CD4-positive, alpha-beta T cell treated with Interferon gamma for 1 hour (primary cell): ENCODE measurements at places on chromosomes 11 and 22.

DNA sequence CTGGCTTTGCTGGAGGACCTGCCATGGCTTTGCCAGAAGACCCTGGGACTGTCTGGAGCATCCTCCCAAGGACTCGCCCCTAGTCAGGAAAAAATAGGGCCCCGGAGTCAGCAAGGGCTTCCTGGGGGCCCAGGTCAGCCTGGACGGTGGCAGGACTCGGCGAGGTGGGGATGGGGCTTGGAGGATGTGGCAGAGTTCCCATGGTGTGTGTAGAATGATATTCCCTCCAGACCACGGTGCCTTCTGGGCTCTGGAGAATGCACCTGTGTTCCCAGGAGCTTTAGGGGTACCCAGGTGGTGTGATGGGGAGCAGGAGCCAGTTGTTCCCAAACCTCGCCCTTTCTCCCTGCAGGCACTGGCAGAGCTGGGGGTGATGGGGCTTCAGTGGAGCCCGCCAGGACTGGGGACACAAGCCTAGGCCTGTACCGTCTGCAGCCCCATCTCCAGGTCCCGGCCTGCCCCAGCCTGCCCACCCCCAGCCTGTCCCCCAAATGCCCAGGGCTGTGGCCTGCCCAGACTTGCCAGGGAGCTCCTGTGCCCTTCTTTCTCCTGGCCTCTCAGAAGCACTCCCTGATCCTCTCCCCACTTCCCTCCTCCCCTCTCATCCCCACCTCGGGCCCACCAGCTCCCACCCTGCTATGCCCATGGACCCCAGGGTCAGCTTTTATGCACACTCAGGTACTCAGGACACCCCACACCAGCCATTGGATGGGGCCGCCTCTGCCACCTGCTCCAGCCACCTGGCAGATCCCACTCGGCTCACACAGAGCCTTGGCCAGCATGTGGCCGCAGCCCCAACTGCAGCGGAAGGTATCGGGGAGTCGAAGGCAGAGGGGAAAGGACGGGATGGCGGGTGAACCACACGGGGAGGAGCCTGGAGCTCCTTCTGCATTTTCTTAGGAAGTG lies 82.1 kb downstream of the CDKN1C start:
- no peak for DNase-seq

DNA sequence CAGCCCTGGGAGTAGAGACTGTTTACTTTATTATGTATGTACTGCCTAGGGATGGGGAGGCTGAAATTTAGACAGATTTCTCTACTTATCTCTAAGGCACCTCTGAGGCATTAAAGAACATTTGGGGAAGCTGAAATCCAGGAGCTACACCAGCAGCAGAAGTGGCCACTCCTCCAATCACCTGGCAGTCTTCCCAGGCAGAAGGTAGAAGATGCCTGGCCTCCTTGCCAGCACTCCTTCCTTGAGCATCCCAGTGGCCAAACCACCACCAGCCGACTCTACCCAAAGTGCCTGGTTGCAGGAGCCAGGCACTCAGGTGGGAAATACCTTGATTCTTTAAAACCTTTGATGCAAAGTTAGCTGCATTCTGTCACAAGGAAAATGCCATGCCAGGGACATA lies 1.9 kb upstream of the FAT3 start:
- no peak for DNase-seq

GRCh38 chr11:119706029-119706428 lies 23.0 kb downstream of the NECTIN1 start:
- DNase-seq: no peak

DNA sequence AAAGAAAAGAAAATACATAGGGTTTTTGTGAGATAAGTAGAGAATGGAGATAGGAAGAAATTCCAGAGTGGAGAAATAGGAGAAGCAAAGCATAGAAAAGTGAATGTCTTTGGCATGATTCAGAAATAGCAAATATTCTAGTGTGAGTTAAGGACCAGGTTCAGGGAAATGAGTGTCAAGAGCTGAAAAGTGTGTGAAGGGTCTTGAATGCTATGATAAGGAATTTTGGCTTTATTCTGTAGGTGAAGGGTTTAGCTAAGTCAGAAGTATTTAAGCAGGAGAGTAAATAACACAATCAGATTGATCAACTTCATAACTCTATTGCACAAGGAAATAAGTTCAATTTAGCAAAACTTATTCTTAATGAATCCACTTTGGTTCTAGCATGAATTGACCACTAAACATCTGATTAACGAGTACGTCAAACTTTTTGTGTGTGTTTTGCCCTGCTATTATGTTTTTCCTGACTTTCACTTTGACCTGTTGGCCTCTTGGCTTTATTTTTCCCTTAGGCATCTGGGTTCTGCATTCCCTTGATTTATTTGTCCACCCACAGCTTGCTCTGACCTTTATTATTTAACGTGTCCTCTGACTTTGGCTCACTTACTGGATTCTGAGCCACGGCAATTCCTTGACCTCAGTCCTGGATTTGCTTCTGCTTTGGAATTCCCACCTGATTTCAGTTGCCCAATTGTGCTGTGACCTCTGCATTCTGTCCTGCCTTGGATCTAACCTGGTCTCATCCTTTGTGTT lies 11.9 kb upstream of the TMEM218 start:
- DNase-seq: no peak

- no peak for DNase-seq
Observed at GRCh38 chr22:20624161-20624616, 116.8 kb downstream of the MED15 start.

DNA sequence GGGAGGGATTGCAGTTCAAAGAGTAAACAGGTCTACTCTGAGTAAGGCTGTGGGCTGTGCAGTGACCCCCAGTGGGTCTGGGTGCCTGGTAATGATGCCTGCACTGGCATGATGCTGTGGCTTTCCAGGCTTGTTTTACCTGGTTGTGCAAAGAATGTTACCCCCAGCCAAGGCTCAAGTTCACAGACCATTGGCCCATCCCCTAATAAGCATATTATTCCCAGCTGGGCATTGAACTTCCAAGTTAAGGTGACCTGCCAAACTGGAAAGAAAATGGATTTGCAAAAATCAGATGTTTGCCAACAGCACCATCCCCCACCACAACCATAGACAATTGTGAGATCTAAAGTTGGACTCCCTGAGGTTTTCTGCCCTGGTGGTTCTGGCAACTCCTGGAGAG lies 7.9 kb upstream of the EHF start:
- DNase-seq: no peak

DNA sequence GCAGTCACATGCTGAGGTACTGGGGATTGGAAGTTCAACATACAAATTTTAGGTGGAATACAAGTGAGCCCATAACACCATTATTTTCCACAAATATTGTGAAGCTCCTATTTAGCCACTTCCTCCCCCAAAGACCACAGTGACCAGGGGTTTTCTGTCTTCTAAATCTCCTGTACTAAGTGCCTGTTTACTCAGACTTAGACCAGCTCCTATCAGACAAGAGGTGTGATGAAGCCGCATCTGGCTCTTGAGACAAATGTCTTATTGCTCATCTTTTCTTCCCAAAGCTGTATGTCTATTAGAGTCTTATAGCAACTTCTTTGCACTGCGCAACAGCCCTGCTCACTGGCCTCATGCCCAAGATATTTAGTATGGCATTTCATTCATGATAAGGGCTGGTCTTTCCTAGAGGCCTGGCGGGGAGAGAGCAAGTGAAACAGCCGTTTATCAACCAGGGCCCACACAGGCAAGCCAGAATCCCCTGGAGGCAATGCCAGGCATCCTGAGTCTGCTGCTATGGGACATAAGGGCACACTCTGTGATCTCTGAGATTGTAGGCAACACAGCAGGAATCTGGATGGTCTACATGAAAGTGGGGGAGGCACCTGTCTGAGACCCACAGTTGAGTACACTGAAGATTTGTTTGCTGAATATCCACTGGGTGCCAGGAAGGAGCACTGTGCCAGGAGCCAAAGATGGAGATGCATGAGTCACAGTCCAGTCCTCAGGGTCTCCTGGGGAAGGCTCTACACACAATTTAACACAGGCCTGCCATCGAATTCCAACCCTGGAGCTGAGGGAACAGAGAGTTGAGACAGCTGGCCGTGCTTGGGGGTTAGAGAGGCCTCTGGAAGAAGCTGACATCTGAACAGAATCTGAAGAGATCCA lies 78.5 kb upstream of the NCAM1 start:
- DNase-seq: no peak

DNA sequence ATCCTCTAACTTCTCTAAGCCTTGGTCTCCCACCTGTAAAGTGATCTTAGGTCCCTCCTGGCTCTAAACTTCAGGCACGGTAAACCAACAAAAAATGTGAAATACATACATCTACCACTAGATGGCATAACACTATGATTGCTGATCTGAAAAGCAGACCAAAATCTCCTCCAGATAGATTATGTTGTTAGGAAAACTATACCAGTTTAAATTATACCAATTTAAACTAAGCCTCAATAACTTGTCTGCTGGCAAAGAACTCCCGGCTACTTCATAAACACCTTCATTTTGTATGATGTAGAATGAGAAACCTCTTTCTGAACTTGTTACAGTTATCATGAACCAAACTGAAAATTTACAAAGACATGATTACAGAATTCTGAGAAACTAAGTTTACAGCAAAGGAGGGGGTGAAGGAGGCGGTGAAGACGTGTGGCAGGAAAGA lies 85.9 kb downstream of the SBF2 start:
- no peak for DNase-seq

DNA sequence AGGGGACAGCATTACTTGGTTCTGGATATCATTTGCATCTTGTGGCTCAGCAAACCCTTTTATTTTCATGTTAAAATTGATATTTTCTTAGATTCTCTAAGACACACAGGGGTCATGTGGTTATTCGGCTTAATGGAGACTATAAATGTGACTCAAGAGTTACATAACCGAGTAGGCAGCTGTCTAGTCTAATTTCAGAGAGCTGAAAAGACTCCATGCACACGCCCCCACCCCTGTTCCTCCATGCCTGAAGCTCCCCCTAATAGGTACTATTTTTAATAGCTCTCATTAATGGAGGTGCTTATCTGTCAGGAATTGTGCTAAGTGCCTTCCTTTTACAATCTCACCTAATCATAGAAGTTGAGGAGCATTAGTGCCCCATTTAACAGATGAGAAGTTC lies 189.2 kb upstream of the ARHGAP20 start:
- no peak for DNase-seq

DNA sequence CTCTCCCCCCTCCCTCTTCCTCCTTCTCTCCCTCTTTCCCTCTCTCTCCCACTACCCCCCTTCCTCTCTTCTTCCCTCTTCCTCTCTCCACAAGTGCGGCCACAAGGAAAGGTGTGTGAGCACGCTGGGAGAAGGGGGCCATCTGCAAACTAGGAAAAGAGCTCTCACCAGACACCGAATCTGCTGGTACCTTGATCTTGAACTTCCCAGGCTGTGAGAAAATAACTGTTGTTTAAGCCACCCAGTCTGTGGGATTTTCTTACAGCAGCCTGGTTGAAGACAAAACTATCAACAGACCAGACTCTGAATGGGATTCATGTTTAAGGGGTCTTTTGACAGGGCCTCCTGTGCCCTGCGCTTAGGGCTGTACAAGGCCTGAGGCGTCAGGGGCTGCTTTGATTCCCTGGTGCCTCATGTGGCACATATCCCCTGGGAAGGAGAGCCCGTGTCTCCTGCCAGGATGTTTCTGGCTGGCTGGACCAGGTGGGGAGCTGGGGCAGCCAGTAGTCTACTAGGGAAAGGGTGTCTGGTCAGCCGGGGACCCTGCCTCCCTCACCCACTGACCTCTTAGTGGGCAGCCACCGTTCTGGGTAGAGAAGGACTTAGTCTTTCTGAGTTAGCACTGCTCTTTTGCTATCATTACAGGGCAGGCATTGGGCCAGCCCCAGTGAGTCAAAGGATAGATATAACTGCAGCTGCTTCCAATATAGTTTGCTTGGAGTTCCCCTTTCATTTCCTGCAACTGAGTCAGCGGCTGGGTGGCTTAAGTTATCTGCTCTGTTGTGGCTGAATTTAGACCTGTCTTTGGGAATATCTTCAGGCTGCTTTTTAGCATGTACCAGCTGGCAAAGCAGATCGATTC lies 6.2 kb downstream of the PANX1 start:
- DNase-seq: no peak

GRCh38 chr11:96393753-96394348 lies 4.0 kb downstream of the JRKL start:
- DNase-seq: no peak

DNA sequence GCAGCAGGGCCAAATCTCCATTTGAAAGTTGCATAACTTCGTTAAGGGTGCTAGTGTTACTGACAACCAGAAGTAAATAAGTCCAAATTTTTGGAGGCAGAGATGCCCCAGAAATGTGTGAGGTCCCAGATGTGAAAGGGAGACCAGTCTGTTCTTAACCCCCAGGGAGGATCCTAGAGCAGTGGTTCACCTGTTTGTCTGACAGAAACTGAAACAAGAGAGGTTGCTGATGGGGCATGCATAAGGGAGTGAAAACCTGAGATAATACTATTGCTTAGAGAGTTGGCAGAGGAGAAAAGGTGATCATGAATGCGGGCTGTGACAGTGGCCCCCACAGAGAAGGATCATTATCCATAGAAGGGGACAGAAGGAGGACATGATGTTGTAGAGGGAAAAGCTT lies 3.8 kb downstream of the CBLIF start:
- no peak for DNase-seq

DNA sequence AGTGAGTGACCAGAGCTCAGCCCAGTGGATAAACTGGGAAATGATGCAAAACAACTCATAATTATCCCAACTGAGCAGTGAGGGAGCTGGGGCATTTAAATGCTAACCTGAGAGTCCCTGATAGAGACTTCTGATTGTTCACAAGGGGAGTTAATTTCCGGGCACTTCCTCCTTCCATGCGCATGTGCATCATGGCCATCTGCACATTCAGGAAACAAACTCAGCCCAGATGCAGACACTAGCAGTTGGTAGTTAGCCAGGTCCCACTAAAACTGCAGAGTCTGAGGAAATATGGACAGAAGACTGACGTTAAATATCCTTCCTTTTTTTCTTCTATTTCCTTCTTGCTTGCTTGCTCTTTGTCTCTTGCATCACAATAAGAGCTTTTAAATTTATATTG lies 852.1 kb upstream of the LRRC4C start:
- DNase-seq: no peak

DNA sequence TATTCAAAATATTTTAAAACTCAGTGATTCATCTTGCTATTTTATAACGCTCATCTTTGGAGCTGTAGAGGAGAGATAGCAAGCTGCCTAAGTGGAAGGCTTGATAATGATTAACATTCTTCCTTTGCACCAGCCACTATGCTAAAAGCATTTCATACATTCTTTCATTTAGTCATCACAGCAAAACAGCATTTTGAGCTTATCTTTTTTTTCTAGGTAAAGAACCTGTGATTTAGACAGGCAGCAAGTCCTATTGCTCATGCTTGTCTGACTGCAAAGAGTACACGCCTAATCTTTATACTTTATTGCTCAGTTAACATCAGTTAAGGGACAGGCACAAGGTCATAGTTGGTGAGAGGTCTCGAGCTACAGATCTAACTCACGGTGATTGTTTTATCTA lies 713.1 kb upstream of the ARHGAP42 start:
- DNase-seq: no peak

- no peak for DNase-seq
Observed at GRCh38 chr22:50471197-50471847, 3.5 kb downstream of the SBF1 start.
